ENCODE measurements at places on chromosomes 6 and 20. TPM values are rescaled to one million over a fixed set of nuclear protein-coding genes. Genes with fewer than 3 reads are reported as not detected.

The PLCB1 gene
- 0.58 TPM for total RNA-seq

The CITED2 gene
- total RNA-seq: 27.7 TPM

The MEI4 gene
- not detected for total RNA-seq

The IL20RA gene
- total RNA-seq: 0.03 TPM

The CCN5 gene
- total RNA-seq: 24.2 TPM

The KIF3B gene
- total RNA-seq: 26.9 TPM

The COL10A1 gene
- not detected for total RNA-seq

The PRDM13 gene
- total RNA-seq: 0.84 TPM

The COL21A1 gene
- total RNA-seq: 0.76 TPM

The LHFPL5 gene
- not detected for total RNA-seq

The BANF2 gene
- not detected for total RNA-seq

The ECT2L gene
- not detected for total RNA-seq
